Neural crest cell (in vitro differentiated cells): ENCODE measurements at places on chromosomes 1 and 21.

- H3K27ac ChIP-seq: no peak overlapping the region
- peaks cover 4% of the 10 kb centered on the region for H3K4me1 ChIP-seq
- H3K36me3 ChIP-seq: no peaks in the 10 kb centered on the region
Observed at GRCh38 chr21:42558846-42559245, 45.2 kb downstream of the SLC37A1 start.

DNA sequence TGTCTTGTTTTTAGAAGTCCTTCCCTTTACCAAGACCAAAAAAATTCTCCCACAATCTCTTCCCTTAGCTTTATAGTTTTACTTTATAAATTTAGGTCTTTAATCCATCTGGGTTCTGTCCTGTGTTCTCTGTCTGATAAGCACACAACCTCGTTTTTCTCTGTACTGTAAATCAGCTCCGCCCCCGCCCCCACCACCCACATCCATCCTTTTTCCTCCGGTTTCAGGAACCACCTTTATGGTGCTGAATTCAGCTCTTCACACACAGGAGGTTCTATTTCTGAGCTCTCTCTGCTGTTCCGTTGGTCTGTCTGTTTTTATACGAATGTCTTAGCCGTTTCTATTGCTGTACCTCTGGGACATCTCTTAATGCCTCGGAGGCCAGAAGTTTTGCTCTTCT, 44.5 kb downstream of the ACTL8 start:
- H3K36me3 ChIP-seq: no peaks in the 10 kb centered on the region
- H3K27me3 ChIP-seq: peaks cover 40% of the 10 kb centered on the region
- H3K4me1 ChIP-seq: no peaks in the 10 kb centered on the region

DNA sequence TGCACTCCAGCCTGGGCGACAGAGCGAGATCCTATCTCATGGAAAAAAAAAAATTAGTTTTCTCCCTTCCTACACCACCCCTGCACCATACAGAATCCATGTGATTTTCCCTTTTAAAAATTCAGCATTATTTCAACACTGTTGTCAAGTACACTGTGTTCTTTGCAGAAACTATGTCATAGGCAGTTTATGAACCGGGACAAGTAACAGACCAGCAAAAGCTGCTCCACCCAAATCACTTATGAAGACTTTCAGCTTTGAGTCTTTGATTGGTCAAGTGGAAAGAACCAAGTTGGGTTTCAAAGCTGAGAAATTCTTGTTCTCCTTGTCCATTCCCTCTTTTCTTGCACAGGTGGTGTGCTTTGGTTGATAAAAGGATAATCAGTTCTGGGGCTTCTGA, 173.0 kb downstream of the CDC7 start:
- H3K27me3 ChIP-seq: no peaks in the 10 kb centered on the region
- H3K4me3 ChIP-seq: no peak overlapping the region
- peaks cover 4% of the 10 kb centered on the region for H3K36me3 ChIP-seq
- no peak overlapping the region for H3K27ac ChIP-seq

DNA sequence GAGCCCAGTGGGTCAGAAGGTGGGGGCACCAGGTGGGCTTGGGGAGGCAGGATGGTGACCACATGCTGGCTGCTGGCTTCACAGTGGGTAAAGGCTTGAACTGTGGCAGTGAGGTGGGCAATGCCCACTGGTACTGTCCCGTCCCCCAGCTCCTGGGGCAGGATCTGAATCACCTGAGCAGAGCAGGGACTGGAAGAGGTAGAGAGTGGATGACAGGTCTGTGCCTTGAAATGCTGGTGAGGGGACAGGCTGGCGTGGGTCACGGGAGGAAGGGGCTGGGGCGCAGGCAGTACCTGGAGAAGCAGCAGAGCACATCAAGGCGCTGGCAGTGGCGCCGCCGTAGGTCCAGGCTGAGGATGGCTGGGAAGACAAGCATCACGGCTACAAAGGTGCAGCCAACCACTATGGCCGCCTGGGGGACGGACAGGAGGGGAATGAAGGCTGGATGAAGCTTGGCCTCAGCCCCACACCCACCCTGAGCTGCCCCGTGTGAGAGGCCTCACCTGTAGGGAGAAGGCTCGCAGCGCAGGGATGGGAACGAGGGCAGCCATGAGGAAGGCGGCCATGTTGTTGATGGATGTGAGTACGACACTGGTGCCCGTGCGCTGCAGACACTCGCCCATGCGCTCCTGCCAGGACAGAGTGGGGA, 14.9 kb downstream of the PTCH2 start:
- no peak for DNase-seq
- H3K36me3 ChIP-seq: no peaks in the 10 kb centered on the region
- H3K4me1 ChIP-seq: no peaks in the 10 kb centered on the region
- no peak overlapping the region for H3K4me3 ChIP-seq

- H3K4me1 ChIP-seq: peaks cover 38% of the 10 kb centered on the region
- no peak overlapping the region for H3K4me3 ChIP-seq
- DNase-seq: no peak
Observed at GRCh38 chr1:201655910-201656309, 117.0 kb downstream of the NAV1 start.

DNA sequence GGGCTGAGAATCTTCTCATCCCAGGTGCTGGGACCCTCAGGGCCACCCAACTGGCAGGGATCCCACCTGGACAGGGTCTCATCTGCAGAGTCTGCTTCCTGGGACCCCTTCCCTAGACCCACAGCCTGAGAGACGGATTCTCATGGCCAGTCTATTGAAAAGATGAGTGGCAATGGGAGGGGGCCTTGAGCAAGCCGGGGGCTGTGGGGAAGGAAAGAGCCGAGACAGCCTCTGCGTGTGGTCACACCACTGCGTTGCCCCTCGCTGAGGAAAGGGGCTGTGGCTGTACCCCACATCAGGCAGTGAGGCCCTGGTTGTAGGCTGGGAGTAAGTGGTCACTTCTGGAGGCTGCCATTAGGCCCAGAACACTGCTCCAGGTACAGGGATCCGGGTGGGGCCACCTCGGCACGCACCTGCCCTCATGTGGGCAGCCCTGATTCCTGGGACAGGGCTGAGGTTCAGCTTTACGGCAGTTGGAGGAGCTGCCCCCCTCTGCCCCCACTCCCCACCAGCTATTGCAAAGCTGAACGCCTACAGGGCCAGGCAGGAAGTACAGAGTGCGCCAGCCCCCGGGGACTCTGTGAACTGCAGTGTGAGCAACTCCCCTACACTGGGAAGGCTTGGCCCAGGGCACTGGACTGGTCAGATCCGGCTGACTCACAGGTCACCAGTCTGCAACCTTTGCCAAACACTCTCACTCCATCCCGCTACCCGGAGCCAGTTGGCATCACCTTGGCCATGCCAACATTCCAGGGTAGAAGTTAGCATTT, 106.9 kb downstream of the RIPK4 start:
- H3K4me3 ChIP-seq: no peak overlapping the region
- DNase-seq: no peak
- H3K27ac ChIP-seq: no peak overlapping the region
- H3K36me3 ChIP-seq: no peaks in the 10 kb centered on the region

DNA sequence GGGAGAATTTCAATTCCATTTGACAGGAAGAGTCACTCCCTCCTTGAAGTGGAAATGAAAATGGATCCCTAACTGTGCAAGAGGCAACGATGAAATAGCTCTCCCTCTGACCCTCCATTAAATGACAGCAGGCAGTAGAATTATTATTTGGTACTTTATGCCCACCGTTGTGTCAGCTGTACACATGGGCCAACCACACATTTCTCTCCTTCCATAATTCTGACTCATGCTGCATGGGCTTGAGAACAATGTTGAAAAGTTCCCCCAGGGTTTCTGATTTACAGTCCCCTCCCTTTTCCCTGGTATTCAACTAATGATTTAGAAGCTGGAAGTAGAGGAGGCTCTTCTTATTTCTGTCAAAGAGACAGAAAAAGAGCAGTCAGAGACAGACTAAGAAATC, 103.5 kb downstream of the RGS7 start:
- no peaks in the 10 kb centered on the region for H3K4me1 ChIP-seq
- DNase-seq: no peak
- H3K27me3 ChIP-seq: no peaks in the 10 kb centered on the region
- H3K27ac ChIP-seq: no peak overlapping the region

DNA sequence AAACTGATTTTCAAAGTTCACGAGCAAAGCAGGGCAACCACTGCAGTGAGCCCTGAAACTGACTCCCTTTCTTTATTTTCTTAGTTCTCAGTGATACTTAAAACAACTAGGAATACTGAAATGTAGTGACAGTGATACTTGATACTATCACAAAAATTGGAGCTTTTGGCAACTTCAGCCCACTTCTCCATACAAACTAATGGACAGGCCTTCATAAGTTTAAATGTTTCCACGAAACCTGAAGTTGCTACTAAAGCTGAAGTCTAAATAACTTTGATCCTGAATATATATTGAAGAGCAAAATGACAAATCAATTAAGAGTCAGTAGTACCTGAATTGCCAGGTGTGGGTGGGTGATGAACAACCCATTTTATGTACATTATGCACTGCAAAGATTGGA, 10.0 kb downstream of the NR5A2 start:
- peaks cover 31% of the 10 kb centered on the region for H3K27me3 ChIP-seq
- peak overlapping the region; percentile 79 for H3K4me3 ChIP-seq
- no peak overlapping the region for H3K27ac ChIP-seq
- no peaks in the 10 kb centered on the region for H3K36me3 ChIP-seq

DNA sequence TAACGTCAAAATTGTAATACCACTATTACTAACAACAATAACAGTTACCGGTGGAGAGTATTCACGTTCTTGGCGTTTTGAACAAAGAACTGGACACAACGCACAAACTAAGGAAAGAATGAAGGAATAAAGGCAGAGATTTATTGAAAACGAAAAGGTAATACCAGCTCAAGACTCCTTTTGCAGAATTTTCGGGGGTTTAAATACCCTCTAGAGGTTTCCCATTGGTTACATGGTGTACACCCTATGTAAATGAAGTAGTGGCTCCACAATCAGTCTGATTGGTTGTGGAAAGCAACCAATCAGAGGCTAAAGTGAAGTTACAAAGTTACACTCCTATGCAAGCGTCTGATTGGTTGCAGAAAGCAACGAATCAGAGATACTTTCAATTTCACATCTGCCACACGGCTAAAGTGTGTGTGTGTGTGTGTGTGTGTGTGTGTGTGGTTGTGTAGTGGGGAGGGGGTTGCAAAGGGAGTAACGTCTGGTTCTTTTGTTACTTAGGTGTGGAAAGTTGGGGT, 1.1 kb upstream of the GTF2B start:
- H3K36me3 ChIP-seq: peaks cover 4% of the 10 kb centered on the region
- H3K27ac ChIP-seq: no peak overlapping the region
- H3K4me1 ChIP-seq: peaks cover 32% of the 10 kb centered on the region
- DNase-seq: no peak

DNA sequence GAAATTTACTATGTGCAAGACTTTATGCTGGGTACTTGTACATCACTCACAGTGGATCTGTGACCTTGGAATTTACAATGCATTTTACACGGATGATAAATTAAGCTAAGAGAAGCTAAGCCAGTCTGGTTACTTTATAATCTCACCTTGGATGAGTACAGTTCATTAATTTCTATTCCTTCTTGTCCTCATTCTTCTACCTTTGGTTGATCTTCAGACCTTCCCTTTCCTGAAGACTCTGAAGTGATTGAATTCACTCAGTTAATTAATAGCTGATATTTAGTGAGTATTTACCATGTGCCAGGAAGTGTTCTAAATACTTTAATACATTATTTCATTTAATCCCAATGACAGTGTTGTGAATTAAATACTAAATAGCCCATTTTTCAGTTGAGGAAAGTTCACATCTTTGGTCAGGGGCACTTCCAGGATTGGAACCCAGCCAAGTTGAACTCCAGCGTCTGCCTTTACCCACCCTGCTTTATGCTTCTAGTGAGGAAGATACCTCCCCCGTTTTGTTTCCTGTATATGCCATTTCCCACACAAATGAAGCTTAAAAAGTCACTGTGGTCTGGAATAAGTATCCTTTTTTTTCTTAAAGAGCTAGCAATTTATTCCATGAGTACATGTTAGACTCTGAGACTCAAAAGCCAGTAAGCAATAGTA, 146.6 kb downstream of the TLR5 start:
- H3K36me3 ChIP-seq: peaks cover 12% of the 10 kb centered on the region
- H3K4me3 ChIP-seq: no peak overlapping the region
- H3K4me1 ChIP-seq: peaks cover 29% of the 10 kb centered on the region
- no peaks in the 10 kb centered on the region for H3K27me3 ChIP-seq
- DNase-seq: no peak

DNA sequence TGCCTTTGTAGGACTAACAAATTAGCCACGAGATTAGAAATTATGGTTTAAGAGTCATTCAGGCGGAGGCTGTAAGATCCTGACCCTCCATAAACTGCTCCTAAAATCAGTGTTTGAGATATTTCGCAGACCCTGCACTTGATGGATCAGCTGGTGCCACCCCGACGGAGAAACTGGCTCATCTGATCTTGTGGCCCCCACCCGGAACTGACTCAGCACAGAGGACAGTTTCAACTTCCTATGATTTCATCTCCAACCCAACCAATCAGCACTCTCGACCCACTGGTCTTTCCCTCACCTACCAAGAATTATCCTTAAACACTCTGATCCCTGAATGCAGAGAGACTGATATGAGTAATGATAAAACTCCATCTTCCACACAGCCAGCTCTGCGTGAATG, 3.7 kb upstream of the JAM2 start:
- H3K27ac ChIP-seq: no peak overlapping the region
- peaks cover 18% of the 10 kb centered on the region for H3K4me1 ChIP-seq
- H3K27me3 ChIP-seq: peaks cover 23% of the 10 kb centered on the region
- H3K36me3 ChIP-seq: no peaks in the 10 kb centered on the region
